Transverse colon (tissue), 4 donors: ENCODE measurements at places on chromosomes 6 and 20. TPM values are rescaled to one million over a fixed set of nuclear protein-coding genes. Genes with fewer than 3 reads are reported as not detected.
A peak's percentile ranks its signal among the peaks of the same experiment; 100 is the strongest.

DNA sequence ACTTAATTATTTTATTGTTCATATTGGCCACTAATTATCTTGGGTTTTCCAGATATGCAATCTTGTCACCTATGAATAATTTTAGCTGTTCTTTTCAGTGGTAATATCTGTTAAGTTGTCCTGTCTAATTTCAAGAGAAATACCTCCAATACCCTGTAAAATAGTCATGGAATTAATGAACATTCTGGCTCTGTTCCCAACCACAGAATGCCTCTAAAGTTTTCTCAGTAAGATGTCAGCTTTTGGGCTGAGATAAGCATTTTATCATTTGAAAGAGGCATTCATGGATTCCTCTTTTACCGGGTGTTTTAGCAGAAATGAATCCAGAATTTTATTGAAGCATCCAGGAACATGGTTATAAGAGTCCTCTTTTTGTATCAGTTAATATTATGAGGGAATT, 109.3 kb downstream of the WDR27 start:
- no peak for DNase-seq
- no peaks in the 10 kb centered on the region for H3K36me3 ChIP-seq
- H3K4me3 ChIP-seq, result no peak overlapping the region
- no peak overlapping the region for H3K27ac ChIP-seq
- no peaks in the 10 kb centered on the region for H3K27me3 ChIP-seq

The SLC24A3 gene
- total RNA-seq, result 6.7 TPM

DNA sequence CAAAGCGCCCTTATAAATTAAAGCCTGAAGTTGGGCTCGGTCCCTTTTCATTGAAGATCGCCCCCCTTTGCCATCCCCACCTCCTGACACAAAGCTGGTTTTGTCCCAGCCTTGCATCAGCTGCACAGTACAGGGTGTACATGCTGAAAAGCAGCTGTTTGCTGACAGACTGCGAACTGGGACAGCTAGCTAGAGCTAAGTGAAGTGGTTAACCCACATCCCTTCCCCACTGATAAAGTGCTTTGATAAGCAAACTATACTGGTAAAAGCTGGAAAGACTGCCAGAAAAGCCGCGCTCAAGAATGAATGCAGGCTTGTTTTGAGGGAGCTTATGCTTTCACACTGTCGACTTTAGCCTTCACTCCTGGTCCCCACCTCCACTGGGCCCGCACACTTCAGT, 207.3 kb downstream of the GMDS start:
- DNase-seq, result peak; percentile 14
- no peaks in the 10 kb centered on the region for H3K36me3 ChIP-seq
- no peaks in the 10 kb centered on the region for H3K4me1 ChIP-seq
- H3K27me3 ChIP-seq, result no peaks in the 10 kb centered on the region
- H3K4me3 ChIP-seq, result no peak overlapping the region
- H3K27ac ChIP-seq, result no peak overlapping the region

- H3K27ac ChIP-seq, result peak overlapping the region; percentile 31
- H3K36me3 ChIP-seq, result no peaks in the 10 kb centered on the region
- H3K27me3 ChIP-seq, result no peaks in the 10 kb centered on the region
- H3K4me1 ChIP-seq, result no peaks in the 10 kb centered on the region
- no peak for DNase-seq
These were observed 47.9 kb upstream of the ECHDC1 start for GRCh38 chr6:127391094-127391953.

The TBCC gene
- 20.6 TPM for total RNA-seq

- H3K27me3 ChIP-seq, result peaks cover 83% of the 10 kb centered on the region
- no peak for DNase-seq
- H3K27ac ChIP-seq, result peak overlapping the region; percentile 81
- no peaks in the 10 kb centered on the region for H3K36me3 ChIP-seq
- H3K4me3 ChIP-seq, result peak overlapping the region; percentile 60
These were observed 862 bp upstream of the SOBP start for GRCh38 chr6:107488875-107489635.

DNA sequence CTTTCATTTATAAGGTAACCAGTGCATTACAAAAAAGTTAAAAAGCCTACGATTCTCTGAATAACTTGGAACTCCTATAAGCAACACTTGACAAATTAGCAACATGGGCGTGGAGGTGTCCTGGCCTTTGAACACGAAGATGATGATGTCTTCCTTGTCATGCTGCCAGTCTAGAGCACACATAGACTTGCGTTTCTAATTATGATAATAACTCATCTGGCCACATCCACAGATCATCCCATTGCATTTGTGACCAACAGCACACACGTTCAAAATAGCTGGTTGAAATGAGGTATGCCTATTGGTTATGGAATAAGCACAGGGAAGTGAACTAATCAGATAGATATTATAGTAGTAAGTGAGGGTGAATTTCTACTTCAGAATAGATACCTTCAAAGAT, 608.9 kb downstream of the PRKN start:
- no peaks in the 10 kb centered on the region for H3K36me3 ChIP-seq
- H3K4me1 ChIP-seq, result no peaks in the 10 kb centered on the region
- no peak overlapping the region for H3K4me3 ChIP-seq

- no peaks in the 10 kb centered on the region for H3K4me1 ChIP-seq
- H3K36me3 ChIP-seq, result no peaks in the 10 kb centered on the region
- no peak overlapping the region for H3K27ac ChIP-seq
- no peak overlapping the region for H3K4me3 ChIP-seq
- H3K27me3 ChIP-seq, result no peaks in the 10 kb centered on the region
These were observed 108.0 kb upstream of the FAM184A start for GRCh38 chr6:119186490-119186889.

The CYP21A2 gene
- total RNA-seq, result 0.64 TPM

DNA sequence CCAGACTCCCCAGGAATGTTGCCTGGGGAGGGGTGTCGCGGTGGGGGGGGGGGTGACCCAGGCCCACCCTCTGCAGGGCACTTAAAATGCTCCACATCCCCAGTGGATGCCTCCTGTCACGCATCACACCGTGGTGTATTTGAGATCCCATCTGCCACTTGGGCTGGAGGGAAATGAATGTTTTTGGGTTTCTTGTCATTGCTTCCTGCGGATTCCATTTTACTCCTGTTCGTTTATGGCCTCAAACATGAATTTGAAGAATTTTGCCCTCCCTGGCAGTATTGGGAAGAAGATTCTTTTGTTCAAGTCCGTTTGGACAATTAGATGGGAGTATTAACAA, 544 bp upstream of the KHDC1 start:
- no peaks in the 10 kb centered on the region for H3K4me1 ChIP-seq
- no peaks in the 10 kb centered on the region for H3K27me3 ChIP-seq
- DNase-seq, result no peak
- H3K36me3 ChIP-seq, result no peaks in the 10 kb centered on the region
- peak overlapping the region; percentile 66 for H3K4me3 ChIP-seq

DNA sequence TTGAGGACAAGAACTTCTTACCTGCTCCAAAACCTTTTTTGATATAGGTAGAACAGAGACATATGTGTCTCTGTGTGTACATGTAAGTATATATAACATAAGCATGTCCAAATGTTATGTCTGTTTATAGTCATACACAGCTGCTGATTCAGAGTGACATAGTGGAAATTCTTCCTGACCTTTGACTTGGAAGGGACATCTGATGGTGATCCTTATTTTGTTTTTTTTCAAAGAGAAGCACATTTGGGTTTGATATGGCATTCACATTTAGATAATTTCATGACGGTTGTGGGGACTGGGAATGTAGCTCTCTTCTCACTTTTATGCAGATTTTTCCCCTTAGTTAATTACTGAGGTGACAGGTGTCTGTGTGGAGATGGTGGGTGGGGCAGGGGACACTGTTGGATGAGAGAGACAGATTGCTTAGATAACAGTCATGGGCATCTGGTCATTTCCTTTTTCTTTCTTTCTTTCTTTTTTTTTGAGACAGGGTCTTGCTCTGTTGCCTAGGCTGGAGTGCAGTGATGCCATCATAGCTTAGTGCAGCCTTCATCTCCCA, 39.0 kb downstream of the FARS2 start:
- no peaks in the 10 kb centered on the region for H3K27me3 ChIP-seq
- H3K36me3 ChIP-seq, result no peaks in the 10 kb centered on the region
- peaks cover 6% of the 10 kb centered on the region for H3K4me1 ChIP-seq
- DNase-seq, result no peak

GRCh38 chr6:159854959-159855358, 35.8 kb upstream of the MAS1 start:
- H3K36me3 ChIP-seq, result no peaks in the 10 kb centered on the region
- H3K4me1 ChIP-seq, result no peaks in the 10 kb centered on the region
- H3K4me3 ChIP-seq, result no peak overlapping the region

The ZKSCAN3 gene
- total RNA-seq, result 1.4 TPM

DNA sequence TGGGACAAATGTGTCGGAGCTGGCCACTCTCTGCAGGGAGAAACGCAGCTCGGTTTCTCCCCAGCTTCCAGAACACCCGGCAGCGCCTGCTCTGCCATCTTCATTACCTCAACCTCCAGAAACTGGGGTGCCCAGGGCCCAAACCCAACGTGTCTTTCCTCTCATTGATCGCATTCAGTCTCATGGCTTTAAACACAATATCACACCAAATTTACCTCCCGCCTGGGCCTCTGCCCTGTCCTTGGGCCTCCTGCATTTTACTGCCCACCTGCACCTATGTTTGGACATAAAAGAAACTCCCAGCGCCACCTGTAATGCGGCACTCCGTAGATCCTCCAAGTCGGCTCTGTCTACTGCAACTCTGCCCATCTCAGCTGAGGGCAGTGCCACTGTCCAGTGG, 22.2 kb downstream of the SERPINB6 start:
- no peak for DNase-seq
- H3K36me3 ChIP-seq, result peaks cover 19% of the 10 kb centered on the region
- no peak overlapping the region for H3K4me3 ChIP-seq
- peaks cover 15% of the 10 kb centered on the region for H3K4me1 ChIP-seq
- no peak overlapping the region for H3K27ac ChIP-seq

The POM121L2 gene
- total RNA-seq, result not detected
